HT1080 (cell line): ENCODE measurements at places on chromosomes 3 and 15. TPM values are rescaled to one million over a fixed set of nuclear protein-coding genes. Genes with fewer than 3 reads are reported as not detected.

Gene TJP1
- 19.1 and 21.9 TPM in 2 replicates for total RNA-seq

Gene CX3CR1
- not detected in 2 replicates for total RNA-seq

Gene CERS3
- total RNA-seq, result not detected in 2 replicates

Gene SOX14
- not detected in 2 replicates for total RNA-seq

Gene FANCD2OS
- not detected in 2 replicates for total RNA-seq

Gene PCSK6
- 15.1 and 19.8 TPM in 2 replicates for total RNA-seq

Gene KNG1
- total RNA-seq, result not detected in 2 replicates

Gene GPR87
- total RNA-seq, result 1.3 and 2.2 TPM in 2 replicates

Gene AHSG
- 0.32 TPM in 1 of 2 replicates, not detected in the other for total RNA-seq

Gene DUT
- 132 and 160 TPM in 2 replicates for total RNA-seq

Gene MORC1
- 0.11 TPM in 1 of 2 replicates, not detected in the other for total RNA-seq

Gene ARNT2
- total RNA-seq, result 2.6 and 3.7 TPM in 2 replicates

Gene PLSCR5
- total RNA-seq, result not detected in 2 replicates

Gene RAB7A
- total RNA-seq, result 124 and 196 TPM in 2 replicates

Gene AGBL1
- 0.03 TPM in 1 of 2 replicates, not detected in the other for total RNA-seq

Gene SLC22A13
- 0.07 TPM in 1 of 2 replicates, not detected in the other for total RNA-seq

Gene SERINC4
- 0.13 and 0.18 TPM in 2 replicates for total RNA-seq

Gene ACSBG1
- 0.20 and 0.24 TPM in 2 replicates for total RNA-seq

Gene MST1R
- total RNA-seq, result 1.2 TPM in 2 replicates

Gene REC114
- total RNA-seq, result 0.13 TPM in 1 of 2 replicates, not detected in the other

Gene RHCG
- not detected in 2 replicates for total RNA-seq

Gene FBXO40
- 0.03 and 0.05 TPM in 2 replicates for total RNA-seq

Gene IL17RE
- total RNA-seq, result 0.66 TPM in 1 of 2 replicates, not detected in the other

Gene ACVR2B
- total RNA-seq, result 1.9 and 5.9 TPM in 2 replicates

Gene ZNF80
- not detected in 2 replicates for total RNA-seq

Gene AGTR1
- total RNA-seq, result 0.07 TPM in 1 of 2 replicates, not detected in the other

Gene GABRB3
- total RNA-seq, result not detected in 2 replicates

Gene ATP8B4
- 0.21 and 0.60 TPM in 2 replicates for total RNA-seq

Gene POLG
- 59.6 and 81.5 TPM in 2 replicates for total RNA-seq

Gene HTR3E
- not detected in 2 replicates for total RNA-seq

Gene TMCO5A
- not detected in 2 replicates for total RNA-seq

Gene GP5
- total RNA-seq, result not detected in 2 replicates

Gene LCTL
- total RNA-seq, result 14.5 and 14.6 TPM in 2 replicates

Gene GOLGA8G
- total RNA-seq, result not detected in 2 replicates

Gene VEPH1
- total RNA-seq, result 85.5 and 91.1 TPM in 2 replicates

Gene WHAMM
- total RNA-seq, result 2.9 and 3.6 TPM in 2 replicates

Gene BNC1
- total RNA-seq, result 14.8 and 18.1 TPM in 2 replicates

Gene WDR72
- total RNA-seq, result 0.18 and 0.23 TPM in 2 replicates

Gene GADL1
- 0.02 and 0.13 TPM in 2 replicates for total RNA-seq

Gene RETNLB
- total RNA-seq, result not detected in 2 replicates

Gene NR1I2
- 0.03 TPM in 2 replicates for total RNA-seq

Gene RARRES1
- not detected in 2 replicates for total RNA-seq

Gene MYRIP
- 0.10 and 0.48 TPM in 2 replicates for total RNA-seq

Gene ENTPD3
- total RNA-seq, result not detected in 2 replicates

Gene MUC13
- total RNA-seq, result 0.16 and 0.33 TPM in 2 replicates

Gene TMEM266
- 0.08 and 0.17 TPM in 2 replicates for total RNA-seq

Gene ALPK3
- 0.02 and 0.03 TPM in 2 replicates for total RNA-seq

Gene RPP25
- 0.20 and 0.58 TPM in 2 replicates for total RNA-seq

Gene CHRFAM7A
- total RNA-seq, result 3.9 and 5.1 TPM in 2 replicates

Gene PPP2R3A
- 26.7 and 30.4 TPM in 2 replicates for total RNA-seq

Gene GOLGA6B
- total RNA-seq, result 0.18 TPM in 1 of 2 replicates, not detected in the other

Gene CLDN16
- not detected in 2 replicates for total RNA-seq

Gene SLC12A8
- total RNA-seq, result 4.8 and 7.8 TPM in 2 replicates

Gene TP63
- total RNA-seq, result 0.06 and 0.27 TPM in 2 replicates

Gene AP3B2
- not detected in 2 replicates for total RNA-seq
